ENCODE measurements at places on chromosomes 11 and 22. TPM values are rescaled to one million over a fixed set of nuclear protein-coding genes. Genes with fewer than 3 reads are reported as not detected.

DNA sequence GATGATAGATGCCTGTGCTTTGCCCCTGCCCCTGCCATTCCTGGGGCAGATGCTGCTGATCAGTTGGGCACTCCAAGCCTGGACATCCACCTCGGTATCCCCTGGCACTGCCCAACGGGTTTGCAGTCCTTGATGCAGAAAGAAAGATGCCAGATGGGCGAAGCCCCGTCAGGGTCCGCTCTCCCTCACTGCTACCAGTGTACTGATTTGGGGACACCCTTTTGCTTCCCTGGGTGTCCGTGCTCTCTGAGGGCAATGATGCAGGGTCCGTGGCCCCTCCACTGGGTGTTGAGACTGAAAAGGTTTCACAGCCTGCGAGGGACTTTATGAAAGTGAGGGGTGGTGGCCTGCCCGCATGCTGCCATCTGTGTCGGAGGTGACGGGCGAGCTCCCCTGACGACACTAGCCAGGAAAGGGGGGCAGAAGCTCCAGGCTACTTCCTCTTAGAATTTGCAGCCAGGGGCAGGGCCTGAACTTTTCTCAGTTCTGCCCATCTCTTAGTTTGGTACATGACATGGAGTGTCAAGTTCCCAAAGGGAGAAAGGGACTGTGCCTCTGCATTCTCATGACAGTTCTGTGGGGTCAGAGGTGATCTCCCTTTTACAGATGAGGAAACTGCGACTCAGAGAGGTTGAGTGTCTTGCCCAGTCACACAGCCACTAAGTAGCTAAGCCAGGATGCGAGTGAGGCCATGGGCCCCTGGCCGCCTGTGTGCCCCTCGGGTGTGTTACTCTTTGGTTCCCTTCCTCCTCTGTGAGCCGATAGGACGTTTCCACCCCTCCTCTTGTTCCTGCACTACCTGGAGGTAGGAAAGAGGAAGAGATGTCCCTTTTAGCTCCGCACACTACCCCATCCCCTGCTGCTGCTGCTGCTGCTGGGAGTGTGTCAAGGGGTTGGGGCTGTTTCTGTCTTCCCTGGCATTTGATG lies 96.6 kb downstream of the BCR start:
- DNase-seq: no peak

- no peak for DNase-seq
Observed at GRCh38 chr11:126186708-126187529, 24.5 kb downstream of the RPUSD4 start.

- no peak for DNase-seq
Observed at GRCh38 chr11:72038491-72038890, 39.8 kb downstream of the IL18BP start.

DNA sequence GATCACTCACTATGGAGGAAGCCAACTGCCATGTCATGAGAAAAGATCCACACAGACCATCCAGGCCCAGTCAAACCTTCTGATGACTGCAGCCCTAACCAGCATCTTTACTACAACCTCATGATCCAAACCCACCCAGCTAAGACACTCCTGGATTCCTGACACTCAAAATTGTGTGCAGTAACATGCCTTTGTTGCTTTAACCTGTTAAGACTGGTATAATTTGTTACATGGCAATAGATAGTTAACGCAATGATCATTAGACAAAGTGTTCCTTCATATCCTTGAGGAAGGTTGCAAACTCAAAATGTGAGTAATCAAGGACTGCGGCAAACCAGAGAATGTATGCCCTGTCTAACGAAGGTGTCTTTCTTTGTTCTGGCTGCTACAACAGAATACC lies 47.1 kb upstream of the CSNK2A3 start:
- DNase-seq: no peak

DNA sequence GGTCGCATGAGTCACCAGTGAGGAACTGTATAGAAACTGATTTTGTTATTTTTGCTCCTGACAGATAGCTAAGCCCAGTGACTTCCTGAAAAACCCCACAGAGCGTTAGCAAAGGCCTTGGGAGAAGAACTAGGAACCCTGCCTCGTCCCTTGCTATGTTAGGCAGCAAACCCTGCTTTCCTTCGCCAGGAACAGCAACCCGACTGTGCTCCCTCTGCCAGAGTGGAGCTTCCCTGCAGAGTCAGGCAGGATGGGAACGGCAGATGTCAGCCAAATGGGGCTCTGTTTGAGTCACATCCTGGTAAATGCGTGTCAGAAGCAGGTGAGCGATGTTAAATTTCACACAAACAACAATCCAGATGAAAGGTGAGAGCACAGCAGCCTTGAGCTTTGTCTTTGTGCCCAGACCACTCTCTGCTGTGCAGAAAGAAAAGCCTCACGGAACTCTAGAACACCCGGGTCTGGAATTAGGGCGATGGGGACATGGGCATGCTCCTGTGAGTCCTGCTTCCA lies 186.6 kb downstream of the ADAMTS15 start:
- no peak for DNase-seq

- DNase-seq: no peak
Observed at GRCh38 chr11:3021125-3021524, 29.0 kb upstream of the NAP1L4 start.

- DNase-seq: no peak
Observed at GRCh38 chr11:113162592-113162962, 151.8 kb upstream of the TTC12 start.

GRCh38 chr22:17489101-17489500 lies 74.2 kb upstream of the SLC25A18 start:
- DNase-seq: no peak

DNA sequence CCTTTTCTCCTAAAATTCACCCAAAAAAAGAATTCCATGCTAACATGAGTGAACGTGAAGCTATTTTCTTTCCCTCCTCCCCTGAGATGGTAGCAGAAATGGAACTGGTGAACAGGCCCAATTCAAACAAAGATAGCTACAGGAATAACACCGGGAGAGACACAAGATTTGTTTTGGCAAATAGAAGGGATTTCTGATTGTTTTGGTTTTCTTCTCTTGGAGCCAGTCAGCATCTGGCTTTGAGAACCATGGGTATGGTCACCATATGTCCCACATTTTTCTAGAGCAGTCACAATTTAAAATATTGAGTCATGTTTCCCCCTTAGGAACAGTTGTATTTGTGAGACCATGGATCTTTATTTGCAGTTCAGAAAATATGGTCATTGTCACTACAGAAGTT lies 214.1 kb downstream of the FAM76B start:
- DNase-seq: no peak

GRCh38 chr11:120515186-120515723 lies 3.7 kb downstream of the GRIK4 start:
- no peak for DNase-seq

GRCh38 chr22:40009292-40009774 lies 14.6 kb downstream of the FAM83F start:
- no peak for DNase-seq

GRCh38 chr11:134466156-134466555 lies 54.1 kb upstream of the B3GAT1 start:
- no peak for DNase-seq

- DNase-seq: no peak
Observed at GRCh38 chr22:47589271-47590250, 827.1 kb downstream of the TBC1D22A start.

DNA sequence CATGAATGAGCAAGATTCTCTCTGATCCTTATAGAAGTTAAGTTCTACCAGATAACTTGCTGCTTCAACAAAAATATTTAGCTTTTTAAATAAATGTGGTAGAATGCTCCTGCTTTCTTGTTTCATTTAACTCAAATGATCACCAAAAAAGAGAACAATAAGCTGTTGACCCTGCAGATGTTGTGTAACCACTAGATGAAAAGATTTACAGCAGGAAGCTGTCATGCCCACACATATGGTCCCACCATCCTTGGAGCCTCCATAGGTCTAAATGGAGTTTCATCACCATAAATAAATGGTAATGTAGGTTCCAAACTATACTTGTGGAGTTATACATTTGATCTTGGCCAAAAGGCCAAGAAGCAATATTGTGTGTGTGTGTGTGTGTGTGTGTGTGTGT lies 118.8 kb downstream of the RRAS2 start:
- no peak for DNase-seq

- no peak for DNase-seq
Observed at GRCh38 chr11:27354359-27354965, 8.6 kb downstream of the CCDC34 start.

GRCh38 chr11:116043857-116044256 lies 539.6 kb upstream of the CADM1 start:
- DNase-seq: peak; percentile 68

GRCh38 chr11:110077831-110078325 lies 15.3 kb upstream of the ZC3H12C start:
- no peak for DNase-seq

Gene MUC5AC
- total RNA-seq: under 0.01 TPM

Gene LRRC74B
- total RNA-seq: not detected

Gene KRTAP5-1
- total RNA-seq: not detected

Gene CD81
- 525 TPM for total RNA-seq

Gene POTEH
- total RNA-seq: not detected

Gene OR51E2
- 1.1 TPM for total RNA-seq

Gene OR51I1
- total RNA-seq: not detected

Gene MYO18B
- total RNA-seq: under 0.01 TPM

Gene RCOR2
- total RNA-seq: 0.42 TPM

Gene FTH1
- 3,027 TPM for total RNA-seq

Gene ENTHD1
- not detected for total RNA-seq

Gene SNX32
- 0.78 TPM for total RNA-seq

Gene INCENP
- total RNA-seq: 17.9 TPM

Gene TBX1
- total RNA-seq: 1.6 TPM

Gene NLRP6
- 0.13 TPM for total RNA-seq

Gene CHRM4
- total RNA-seq: 1.5 TPM
